Brain (organoid and tissue), 16 donors: ENCODE measurements at places on chromosomes 5 and 9.

DNA sequence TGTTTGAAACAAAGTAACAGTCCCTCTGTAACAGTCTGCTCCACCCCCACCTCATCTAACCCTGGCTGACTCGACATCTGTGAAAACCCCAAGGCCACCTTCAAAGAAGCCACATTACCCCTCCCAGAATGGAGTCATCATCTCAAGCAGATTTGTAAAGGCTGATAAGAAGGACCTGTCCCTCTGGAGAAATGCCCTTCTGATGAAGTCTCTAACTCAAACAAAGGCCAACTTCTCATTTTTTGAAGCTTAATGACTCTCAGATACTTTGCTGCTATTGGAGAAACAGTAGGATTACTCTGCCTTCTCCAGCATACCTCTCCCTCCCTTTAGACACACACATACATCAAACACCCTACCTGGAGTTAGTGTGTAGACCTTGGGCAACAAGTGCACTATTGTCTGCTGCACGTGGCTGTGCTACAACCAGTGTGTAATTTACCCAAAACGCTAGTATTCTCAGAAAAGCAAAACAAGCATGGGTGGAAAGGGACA lies 5.3 kb upstream of the SUSD1 start:
- DNase-seq: no peak

DNA sequence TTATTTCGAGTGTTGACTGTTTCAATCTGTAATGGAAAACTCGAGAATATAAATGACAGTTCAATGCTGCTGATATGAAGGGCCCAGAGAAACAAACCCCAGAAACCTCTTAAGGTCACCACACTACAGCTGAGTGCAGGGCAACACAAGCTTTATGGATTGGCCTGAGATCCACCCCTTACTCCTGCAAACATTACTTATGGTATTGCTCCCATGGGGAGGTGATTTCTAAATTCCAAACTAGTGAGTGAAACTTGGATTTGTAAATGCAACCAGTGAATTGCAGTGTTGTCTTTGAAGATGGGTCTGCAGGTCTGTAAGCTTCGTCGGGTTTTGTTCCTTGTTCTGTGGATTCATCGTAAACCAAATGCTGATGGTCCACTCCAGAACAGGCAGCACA lies 85.4 kb downstream of the NTRK2 start:
- DNase-seq: no peak

- no peak for DNase-seq
These were observed 8.4 kb upstream of the TIMD4 start for GRCh38 chr5:156971415-156971814.

DNA sequence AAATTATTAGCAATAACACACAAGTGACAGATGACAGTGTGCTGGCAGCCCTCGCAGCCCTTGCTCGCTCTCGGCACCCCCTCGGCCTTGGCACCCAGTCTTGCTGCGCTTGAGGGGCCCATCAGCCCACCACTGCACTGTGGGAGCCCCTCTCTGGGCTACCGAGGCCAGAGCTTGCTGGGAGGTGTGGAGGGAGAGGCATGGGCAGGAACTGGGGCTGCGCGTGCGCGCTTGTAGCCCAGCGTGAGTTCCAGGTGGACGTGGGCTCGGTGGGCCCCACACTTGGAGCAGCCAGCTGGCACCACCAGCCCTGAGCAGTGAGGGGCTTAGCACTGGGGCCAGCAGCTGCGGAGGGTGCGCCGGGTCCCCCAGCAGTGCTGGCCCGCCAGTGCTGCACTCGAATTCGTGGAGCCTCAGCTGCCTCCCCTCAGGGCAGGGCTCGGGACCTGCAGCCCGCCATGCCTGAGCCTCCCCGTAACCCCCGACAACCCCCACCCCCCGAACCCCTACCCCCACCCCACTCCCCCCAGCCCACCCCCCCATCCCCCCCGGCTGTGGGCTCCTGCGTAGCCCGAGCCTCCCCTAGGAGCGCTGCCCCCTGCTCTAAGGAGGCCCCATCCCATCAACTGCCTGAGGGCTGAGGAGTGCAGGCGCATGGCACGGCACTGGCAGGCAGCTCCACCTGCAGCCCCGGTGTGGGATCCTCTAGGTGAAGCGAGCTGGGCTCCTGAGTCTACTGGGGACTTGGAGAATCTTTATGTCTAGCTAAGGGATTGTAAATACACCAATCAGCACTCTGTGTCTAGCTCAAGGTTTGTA lies 240.9 kb downstream of the TRIM36 start:
- no peak for DNase-seq

GRCh38 chr5:113052041-113052795 lies 75.6 kb downstream of the DCP2 start:
- no peak for DNase-seq

- no peak for DNase-seq
These were observed 85.3 kb downstream of the PAPPA start for GRCh38 chr9:116238776-116239340.
